Glomerular endothelial cell (primary cell): ENCODE measurements at places on chromosomes 6 and 20.

GRCh38 chr6:6560909-6561308 is 27.6 kb upstream of the LY86 start:
- DNase-seq = no peak

GRCh38 chr6:70651326-70651905 is 16.3 kb upstream of the SMAP1 start:
- DNase-seq = no peak

DNA sequence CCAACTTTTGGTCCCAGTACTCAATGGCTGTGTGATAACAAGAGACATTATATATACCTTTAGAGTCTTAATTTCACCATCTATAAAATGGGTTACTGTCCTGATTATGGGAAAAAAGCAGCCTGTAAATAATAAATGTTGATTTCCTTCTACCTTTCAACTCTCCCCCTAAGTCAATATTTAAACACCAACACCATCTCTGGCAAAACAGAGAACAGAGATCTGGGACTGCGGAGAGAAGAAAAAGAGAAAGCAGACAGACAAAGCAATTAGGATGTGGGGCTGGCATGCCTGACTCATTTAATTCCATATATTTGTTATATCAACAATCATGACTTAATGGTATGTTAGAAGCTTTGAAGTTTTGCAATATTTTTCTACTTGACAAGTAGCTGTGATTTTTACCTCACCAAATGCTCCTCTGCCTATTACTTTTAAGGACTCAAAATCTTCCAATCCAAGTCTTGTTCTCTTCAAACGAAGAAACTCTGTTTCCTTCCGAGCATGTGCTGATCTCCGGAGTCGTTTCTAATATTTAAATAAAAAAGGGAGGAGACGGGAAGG is 23.3 kb downstream of the STK38 start:
- no peak for DNase-seq

- no peak for DNase-seq
These were observed 307 bp downstream of the RANBP9 start for GRCh38 chr6:13711324-13711732.

- DNase-seq = no peak
These were observed 98.1 kb downstream of the FARS2 start for GRCh38 chr6:5359417-5359816.

DNA sequence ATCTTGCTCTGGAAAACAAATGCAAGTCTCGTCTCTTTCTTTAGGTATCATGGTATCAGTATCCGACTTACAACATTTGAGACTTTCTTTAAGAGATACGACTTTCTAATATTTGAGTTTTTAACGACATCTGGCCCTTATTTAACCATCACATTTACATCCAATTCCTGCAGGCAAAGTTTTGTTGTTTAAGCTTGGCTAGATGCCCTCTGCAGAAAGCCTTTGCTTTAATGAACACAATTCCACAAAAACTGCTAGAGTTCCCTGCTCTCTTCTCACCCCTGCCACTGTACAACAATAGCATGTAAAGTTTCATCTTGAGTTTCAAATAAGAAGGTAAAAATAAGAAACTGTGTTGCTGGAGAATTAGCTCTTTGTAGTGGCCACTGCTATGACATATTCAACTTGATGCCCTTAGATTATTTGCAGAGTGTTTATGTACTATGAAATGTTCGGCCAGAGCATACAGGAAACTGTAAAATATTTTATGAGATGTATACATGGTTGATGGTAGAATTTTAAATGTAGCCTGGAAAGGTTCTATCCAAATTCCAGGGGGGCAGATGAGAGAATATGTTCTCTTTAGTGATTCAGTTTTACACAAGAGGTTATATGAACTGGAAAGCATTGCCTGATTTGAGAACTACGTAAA is 438.6 kb downstream of the CDC5L start:
- no peak for DNase-seq

GRCh38 chr20:32271620-32272019 is 5.8 kb upstream of the KIF3B start:
- no peak for DNase-seq

DNA sequence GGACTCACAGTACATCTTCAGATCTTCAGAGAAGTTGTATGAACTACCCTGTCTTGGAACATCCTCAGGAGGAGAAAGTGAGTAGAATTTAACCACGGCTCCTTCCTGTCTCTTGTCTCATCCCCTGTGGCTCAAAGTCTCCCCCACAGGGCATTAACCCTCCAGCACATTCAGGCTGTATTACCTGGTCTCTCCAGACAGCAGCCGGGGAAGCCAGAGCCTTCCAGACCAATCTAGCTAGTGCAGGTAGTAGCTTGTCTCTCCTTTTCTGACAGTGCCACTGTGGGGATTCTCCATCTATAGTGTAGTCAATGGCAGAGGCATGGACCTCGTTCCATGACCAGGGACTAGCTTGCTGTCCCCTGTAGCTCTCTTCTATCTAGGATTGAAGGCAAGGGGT is 16.9 kb upstream of the ELMO2 start:
- DNase-seq = no peak

GRCh38 chr6:136337121-136337520 is 47.5 kb upstream of the BCLAF1 start:
- DNase-seq = no peak

- DNase-seq = no peak
These were observed 1.2 kb downstream of the RNF217 start for GRCh38 chr6:124963416-124963785.

GRCh38 chr20:41443691-41444090 is 77.1 kb upstream of the EMILIN3 start:
- DNase-seq = no peak

GRCh38 chr6:96704713-96705112 is 132.6 kb downstream of the GPR63 start:
- no peak for DNase-seq

GRCh38 chr6:42704251-42704936 is 18.0 kb downstream of the PRPH2 start:
- no peak for DNase-seq

- no peak for DNase-seq
These were observed 118.6 kb upstream of the BCLAF1 start for GRCh38 chr6:136408204-136408603.

DNA sequence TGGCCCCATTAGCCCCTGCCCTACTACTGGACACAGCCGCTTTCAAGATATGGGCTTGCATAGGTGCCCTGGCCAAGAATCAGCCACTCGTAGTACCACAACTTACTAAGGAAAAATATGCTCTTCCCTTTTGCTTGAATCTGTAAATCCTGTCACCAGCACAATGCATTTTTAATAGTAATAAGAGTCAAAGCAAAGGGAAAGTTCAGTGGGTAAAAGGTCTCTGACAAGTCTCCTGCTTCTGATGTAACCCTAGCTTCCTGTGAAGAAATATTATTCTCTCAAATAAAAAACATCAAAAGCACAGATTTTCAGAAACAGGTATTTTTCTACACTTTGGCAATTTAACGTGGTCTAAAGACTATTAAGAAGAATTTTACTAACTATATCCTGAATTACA is 373.8 kb downstream of the GJA1 start:
- DNase-seq = no peak

DNA sequence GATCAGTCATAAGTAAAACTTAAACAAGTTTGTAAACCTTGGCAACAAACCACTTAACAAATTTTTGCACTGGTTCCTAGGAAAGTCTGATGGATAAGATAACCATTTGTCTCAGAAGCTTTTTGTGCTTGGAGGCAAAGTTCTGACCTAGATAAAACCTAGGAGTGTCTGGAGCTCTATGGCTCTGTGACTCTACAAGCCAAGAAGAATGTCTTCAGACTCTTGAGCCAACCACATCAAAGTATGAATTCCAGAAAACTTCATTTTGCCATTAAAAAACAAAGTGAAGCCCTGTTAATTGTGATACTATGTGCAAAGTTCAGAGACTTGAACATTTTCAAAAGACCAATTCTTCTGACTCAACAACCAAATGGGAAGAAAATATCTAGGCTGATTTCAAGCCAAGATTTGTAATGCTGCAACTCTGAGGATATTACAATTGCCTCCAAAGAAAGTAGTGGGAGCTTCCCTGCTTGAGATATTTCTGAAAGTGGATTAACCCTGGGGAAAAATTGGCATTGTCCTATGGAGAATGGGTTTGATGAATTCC is 158.1 kb upstream of the FOXQ1 start:
- DNase-seq = no peak

DNA sequence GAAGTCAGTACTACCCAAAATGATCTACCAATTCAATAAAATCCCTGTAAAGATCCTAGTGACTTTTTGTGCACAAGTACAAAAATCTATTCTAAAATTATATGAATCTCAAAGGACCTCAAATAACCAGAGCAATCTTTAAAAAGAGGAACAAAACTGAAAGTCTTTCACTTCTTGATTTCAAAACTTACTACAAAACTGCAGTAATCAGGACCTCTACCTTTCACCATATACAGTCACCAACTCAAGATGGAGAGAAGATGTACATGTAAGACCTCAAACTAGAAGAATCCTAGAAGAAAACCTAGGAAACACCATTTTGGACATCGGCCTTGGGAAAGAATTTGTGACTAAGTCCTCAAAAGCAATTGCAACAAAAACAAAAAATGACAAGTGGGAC is 109.5 kb upstream of the CD93 start:
- no peak for DNase-seq

GRCh38 chr20:62186887-62187866 is 4.3 kb downstream of the MTG2 start:
- no peak for DNase-seq

- DNase-seq = no peak
These were observed 24.6 kb upstream of the CCDC167 start for GRCh38 chr6:37524025-37524969.

DNA sequence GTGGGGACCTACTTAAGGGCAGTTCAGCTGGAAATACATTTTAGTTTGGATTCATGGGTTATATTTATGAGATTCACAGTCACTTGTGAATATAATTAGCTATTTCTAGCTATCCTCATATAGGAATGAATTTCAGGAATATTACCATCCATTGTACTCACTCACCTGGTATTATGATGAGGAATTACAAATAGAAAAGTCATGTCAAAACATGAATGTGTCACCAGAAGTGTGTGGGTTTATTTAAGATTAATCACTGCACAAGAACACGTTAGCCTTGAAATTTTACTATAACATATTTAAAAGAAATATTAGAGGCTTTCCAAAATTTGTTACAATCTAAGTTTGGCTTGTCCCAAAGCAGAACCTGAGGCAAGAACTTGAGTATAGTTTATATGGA is 510.5 kb downstream of the PHF3 start:
- DNase-seq = no peak

GRCh38 chr6:44742828-44743372 is 355.4 kb downstream of the CDC5L start:
- no peak for DNase-seq

DNA sequence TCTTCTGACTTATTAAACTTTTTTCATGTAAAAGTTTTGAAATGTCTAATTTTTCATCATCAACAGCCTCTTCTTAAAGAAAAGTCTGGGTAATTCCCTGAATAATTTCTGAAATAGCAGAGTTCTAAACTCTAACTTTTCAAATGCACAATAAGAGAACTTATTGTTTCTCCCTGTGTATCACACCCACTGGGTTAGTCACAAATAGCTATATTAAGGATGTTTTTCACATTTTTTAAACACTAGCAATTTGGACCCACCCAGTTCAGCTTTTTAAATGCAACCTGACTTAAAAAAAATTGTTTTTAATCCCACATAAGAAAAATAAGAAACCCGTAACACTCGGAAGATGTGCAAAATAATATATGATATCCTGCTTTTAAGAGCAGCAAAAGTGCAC is 61.4 kb upstream of the UTRN start:
- DNase-seq = no peak

- DNase-seq = no peak
These were observed 189.3 kb downstream of the GRIK2 start for GRCh38 chr6:101582792-101583191.

DNA sequence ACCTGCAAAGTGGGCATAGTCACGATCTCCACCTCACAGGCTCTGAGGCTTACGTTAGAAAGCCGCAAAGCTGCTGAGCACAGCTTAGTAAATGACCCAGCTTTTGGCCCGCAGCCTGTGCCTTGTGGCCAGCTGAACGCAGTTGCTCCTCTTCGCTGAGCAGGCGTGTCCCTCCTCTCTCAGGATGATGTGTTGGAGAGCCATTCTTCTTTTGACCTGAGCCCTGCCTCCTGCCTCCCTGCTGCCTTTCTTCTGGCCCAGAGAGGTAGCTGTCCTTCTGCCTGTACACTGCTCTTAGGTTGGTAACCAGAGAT is 47.6 kb upstream of the MYL9 start:
- no peak for DNase-seq

DNA sequence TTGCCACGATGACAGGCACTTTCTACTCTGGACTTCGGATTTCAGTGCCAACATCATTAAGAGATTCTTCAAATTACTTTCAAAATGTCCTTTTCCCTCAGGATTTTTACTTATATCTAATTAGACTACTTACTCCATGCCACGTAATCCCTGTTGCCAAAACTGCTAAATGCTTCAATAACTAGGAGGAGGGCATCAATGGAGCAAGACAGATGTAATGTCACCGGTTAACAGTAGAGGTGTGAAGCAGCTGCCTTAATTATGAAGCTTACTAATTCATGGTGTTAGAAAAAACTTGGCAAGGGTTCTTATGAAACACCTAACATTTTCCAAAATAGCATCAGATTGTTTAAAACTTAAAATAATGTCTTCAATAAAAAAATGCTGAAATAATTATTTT is 111.2 kb upstream of the SIM1 start:
- no peak for DNase-seq

DNA sequence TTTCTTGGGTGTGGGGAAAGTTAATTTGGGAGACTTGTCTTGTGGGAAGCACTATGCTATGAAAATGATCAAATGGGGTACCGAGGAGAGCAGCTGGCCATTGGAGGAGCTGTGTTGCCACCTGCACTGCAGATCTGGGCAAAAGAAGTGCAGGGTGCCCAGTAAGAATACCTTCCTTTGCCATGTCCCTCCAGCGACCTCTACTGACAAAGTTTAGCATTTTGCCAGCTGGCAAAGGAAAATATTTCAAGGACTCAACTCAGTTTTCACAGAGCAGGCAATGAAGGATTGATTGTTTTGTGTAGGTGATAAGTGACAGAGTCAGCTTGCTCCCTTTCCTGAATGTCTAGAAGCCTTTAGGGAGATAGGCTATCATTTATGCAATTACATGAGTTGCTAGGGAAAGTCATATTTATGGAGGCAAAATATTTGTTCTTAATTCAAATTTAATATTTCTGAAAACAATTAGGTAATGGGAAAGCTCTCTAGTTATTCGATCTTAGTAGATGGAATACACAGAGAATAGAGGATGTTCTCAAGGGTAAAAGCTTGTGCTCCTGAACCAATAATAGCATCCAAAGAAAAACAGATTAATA is 118.4 kb downstream of the FARS2 start:
- DNase-seq = no peak

- DNase-seq = no peak
These were observed 58.9 kb upstream of the L3MBTL3 start for GRCh38 chr6:129959358-129959930.
